ENCODE measurements at places on chromosomes 11 and 22. TPM values are rescaled to one million over a fixed set of nuclear protein-coding genes. Genes with fewer than 3 reads are reported as not detected.

Gene NEFH
- total RNA-seq: not detected

Gene SYCE3
- total RNA-seq: 1.8 TPM

Gene SERGEF
- total RNA-seq: 4.2 TPM

Gene SCO2
- total RNA-seq: 5.5 TPM

Gene PRDM11
- 6.2 TPM for total RNA-seq

Gene PHF21B
- total RNA-seq: not detected

Gene TMEM184B
- total RNA-seq: 55.1 TPM

Gene TMEM218
- total RNA-seq: 12.1 TPM

Gene OR8A1
- total RNA-seq: not detected

Gene TP53AIP1
- total RNA-seq: 16.7 TPM

Gene SLC22A12
- not detected for total RNA-seq

Gene SCGB1D2
- not detected for total RNA-seq

Gene ARAP1
- 55.5 TPM for total RNA-seq

DNA sequence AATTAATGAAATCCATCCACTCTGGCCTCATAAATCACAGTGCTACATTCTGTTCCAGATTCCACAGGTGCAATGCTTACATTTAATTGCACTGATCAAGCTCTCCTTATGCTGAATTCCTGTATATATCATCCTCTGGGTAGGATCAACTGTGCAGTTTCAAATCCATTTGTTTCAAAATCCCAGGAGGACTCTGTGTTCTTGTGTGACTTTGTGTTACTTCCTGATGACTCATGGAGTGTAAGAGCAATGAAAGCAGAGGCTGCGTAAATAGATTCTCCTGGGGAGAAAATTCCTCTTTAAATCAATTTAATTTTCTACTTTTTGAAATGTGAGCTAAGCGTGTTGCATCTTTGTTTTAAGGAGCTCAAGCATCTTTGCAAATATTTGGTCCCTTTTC lies 752.7 kb downstream of the METTL15 start:
- no peak for DNase-seq

DNA sequence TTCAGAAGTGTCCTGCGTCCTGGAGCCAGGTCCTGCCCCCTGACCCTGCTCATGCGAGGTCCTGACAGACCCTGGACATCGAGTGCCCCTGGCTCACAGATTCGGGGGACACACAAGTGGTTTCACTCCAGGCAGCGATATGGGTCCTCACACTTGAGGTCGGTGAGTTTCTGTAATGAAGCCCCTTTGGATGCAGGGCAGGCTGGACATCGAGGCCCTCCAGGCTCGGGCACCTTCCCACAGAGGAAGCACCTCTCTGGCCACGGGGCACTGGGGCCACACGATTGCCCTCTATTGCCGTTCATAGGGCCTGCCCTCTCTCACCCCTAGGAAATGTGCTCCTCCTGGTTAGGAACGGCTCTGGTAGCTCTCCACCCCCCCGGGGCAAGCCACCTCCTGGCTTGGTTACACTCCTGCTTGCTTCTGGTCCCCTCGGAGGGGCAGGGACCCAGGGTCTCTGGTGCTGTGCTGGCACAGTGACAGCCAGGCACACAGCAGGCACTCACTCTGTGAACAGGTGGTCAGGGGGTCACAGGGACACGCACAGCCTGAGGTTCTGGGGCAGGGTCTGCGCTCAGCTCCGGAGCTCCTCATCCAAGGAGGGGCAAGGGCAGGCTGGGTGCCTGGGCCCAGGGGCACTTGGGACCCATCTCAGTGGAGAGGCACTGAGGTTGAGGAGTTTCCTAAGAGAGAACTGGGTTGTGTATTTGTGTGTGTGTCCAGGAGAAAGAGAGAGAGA lies 907.7 kb downstream of the BRD1 start:
- DNase-seq: no peak

- DNase-seq: no peak
These were observed 41.7 kb downstream of the SHISAL1 start for GRCh38 chr22:44271010-44271500.

DNA sequence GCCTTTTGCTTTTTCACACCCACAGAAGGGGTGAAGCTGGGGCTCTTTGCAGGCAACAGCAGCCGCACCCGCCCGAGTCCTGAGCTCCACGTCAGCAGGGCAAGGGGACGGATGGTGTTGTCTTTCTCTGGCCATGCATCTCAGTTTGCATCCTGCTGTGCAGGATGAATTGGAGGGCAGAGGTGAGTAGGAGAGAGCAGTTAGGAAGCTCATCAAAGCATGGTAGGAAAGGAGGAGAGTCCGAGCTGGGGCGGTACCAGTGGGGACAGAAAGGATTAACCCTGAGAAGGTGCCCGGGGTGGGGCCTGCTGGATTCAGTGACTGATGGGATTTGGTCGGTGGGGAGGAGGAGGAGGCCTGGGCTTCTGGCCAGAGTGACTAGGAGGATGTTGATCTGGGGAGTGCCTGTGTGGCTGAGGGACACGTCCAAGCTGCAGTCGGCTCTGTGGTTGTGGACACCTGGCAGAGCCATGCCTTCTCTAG lies 14.6 kb downstream of the FAM83F start:
- DNase-seq: no peak

DNA sequence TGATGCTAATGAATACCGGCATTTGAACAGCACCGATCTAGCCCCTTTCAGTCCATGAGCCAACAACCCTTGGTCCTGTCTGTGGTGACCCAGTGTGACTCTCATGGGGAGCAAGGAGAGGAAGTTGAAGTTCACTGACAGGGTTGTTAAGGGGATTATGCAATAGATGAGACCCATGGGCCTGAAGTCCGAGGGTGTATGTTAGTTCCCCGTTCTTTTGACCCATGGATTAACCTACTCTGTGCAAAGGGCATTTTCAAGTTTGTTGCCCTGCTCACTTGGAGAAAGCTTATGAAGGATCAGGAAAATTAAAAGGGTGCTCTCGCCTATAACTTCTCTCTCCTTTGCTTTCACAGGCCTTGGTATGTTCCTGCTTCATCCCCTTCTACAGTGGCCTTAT lies 4.9 kb downstream of the PNPLA3 start:
- DNase-seq: no peak

- no peak for DNase-seq
These were observed 16.2 kb downstream of the MISFA start for GRCh38 chr11:18615628-18616392.

- no peak for DNase-seq
These were observed 98.6 kb upstream of the SYT13 start for GRCh38 chr11:45384711-45385241.

GRCh38 chr22:44591146-44591790 lies 93.2 kb upstream of the RTL6 start:
- DNase-seq: no peak

- DNase-seq: no peak
These were observed 191.8 kb upstream of the E2F8 start for GRCh38 chr11:19432370-19433061.

- no peak for DNase-seq
These were observed 62.1 kb downstream of the FAT3 start for GRCh38 chr11:92286709-92287108.

DNA sequence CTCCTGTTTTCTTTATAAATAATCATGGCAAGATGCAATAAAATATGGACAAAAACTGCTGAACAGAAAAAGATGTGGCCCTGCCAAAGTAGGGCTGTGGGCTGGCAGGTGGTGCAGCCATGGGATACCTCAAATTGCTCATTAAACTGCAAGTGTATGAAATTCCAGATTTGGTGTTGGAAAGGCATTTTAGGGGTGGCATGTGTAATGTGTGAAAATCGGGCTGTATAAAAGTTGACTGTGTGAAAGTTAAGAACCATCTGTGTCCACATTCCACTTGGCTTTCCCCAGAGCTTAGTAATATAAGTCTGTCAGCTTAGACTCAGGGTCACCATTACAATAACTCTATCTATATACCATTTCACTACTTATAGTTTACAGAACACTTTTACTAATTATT lies 34.8 kb upstream of the FZD4 start:
- no peak for DNase-seq

DNA sequence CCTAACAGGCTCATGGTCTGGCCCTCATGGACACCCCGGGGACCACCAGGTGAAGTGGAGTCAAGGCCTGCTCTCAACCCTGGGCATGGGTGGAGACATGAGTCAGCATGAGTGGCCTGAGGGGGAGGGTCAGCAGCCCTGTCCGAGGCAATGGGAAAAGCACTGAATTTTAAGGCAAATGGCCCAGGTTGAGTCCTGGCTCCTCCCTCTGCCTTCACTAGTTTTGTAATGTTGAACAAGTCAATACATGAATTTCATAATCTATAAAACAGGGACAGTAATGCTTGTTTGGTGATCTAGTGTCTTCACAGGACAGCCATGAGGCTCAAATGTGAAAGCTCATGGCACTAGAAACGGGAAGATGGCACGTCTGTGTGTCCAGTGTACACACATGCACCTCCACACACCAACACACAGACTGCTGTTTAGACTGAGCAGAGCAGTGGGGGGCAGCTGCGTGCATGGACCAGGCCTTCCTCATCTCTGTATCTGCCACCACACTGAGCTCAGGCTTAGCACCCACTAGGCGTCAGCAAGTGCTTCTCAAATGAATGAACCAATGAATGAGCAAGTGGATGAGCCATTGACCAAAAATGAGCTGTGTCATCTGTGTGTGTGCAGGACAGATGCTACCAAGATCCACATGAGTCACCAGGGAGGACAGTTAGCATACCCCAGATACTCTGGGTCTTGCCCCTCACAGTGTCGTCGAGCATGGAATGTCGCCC lies 63.4 kb downstream of the NRXN2 start:
- no peak for DNase-seq

GRCh38 chr11:74345420-74345819 lies 34.0 kb upstream of the P4HA3 start:
- no peak for DNase-seq

GRCh38 chr11:2589538-2589934 lies 110.3 kb downstream of the KCNQ1OT1 start:
- no peak for DNase-seq

DNA sequence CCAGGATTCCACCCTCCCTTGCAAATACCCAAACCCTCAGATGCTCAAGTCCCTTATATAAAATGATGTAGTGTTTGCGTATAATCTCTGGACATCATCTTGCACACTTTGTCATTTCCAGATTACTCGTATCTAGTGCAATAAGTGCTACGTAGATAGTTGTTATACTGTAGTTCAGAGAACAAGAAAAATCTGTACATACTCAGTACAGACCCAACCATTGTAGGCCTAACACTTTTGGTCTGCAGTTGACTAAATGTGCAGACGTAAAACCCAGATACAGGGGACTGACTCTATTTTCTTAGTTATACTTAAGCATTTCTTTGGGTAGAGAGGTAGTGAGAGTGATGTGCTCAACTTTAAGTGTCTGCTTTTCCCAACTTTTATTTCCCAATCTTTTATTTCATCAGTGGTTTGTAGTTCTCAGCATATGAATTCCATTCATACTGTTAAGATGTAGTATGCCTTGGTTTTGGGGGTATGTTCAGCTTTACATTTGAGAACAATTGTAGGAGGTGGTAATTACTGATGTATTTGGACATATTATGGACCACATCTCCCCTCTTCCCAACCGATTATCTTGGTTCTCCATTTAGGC lies 43.9 kb downstream of the DDX6 start:
- DNase-seq: no peak

DNA sequence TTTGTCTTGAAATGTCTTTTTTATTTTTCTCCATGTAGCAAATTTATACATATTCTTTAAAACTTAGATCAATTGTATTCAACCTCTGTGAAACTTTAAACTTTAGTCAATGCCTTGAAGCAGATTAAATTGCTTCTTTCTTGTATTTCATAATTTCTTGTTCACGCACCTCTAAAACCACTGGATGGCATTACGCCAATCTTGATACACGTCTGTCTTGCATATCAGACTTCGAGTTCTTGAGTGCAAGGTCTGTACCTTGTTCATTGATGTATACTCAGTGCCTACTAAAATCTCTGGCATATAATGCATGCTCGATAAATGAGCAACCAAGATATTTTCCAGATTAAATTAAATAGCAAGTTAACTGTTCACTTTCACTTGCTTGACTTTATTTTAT lies 236.8 kb downstream of the CASP12 start:
- DNase-seq: no peak

DNA sequence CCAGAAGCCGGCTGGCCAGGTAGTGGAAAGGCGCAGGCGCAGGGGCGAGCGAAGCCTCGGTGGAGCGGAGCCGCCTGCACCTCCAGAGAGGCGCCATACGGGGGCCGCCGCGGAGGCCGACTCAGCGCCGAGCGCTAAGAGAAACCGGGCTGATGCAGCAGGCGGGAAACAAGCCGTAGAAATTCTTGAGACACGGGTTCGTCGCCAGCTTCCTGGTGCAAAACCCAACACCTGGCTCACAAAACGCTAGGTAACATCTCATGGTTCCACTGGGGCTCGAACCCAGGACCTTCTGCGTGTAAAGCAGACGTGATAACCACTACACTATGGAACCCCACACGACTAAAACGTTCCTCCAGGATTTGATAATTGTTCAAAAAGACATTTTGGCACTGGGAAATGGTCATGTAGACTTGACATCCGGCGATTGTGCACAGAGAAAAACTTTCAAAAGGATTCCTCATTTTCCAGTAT lies 39.1 kb downstream of the OR4D9 start:
- DNase-seq: no peak

DNA sequence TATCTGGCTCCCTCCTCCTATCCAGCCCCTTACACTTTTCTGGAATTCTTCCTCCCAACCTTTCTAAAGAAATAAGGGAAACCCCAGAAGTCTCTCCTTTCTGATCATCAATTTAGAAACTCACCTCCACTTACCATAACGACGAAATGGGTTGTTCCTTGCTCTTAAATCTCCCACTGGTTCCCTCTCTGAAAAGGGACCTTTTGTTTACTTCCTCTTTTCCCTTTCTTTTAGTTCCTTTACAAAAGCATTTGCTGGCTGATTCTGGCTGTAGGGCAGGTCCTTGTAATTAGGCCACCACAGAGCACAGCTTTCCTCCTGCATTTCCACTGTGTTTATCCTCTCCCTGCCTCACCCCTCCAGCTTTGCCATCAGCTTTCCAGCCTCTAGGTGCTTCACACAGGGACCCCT lies 12.0 kb downstream of the JAML start:
- no peak for DNase-seq

DNA sequence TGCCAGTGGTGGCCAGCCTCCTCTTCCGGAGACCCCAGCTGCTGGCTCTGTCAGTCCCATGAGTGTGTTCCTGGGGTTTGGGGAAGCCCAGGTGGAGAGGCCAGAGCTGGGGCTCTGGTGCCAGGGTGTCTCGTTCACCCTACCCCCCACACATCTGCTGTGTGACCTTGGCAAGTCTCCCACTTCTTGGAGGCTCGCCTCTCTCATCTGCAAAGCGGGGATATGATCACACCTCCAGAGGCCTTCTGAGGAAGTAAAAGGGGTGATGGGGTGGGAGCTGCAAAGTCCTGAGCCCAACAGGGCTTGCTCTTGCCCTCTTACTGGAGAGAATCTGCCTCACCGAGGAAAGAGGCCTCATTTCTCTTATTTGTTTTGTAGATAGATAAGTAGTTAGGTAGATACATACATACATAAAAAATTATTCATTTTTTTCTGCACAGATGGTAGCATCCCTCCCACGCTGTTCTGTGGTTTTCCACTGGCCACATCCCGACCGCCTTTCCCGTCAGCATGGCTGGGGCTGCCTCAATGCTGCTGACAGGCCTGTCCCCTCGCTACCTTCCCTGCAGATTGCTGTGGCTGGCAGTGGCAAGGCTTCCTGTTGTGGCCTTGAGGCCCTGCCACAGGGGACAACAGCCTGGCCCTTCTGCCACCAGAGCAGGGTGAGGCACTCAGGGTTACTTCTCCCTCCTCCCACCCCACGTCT lies 23.9 kb downstream of the MYO7A start:
- DNase-seq: no peak

GRCh38 chr22:27247701-27248434 lies 553.7 kb downstream of the MN1 start:
- no peak for DNase-seq

GRCh38 chr11:68843052-68843561 lies 1.4 kb upstream of the CPT1A start:
- no peak for DNase-seq

- DNase-seq: no peak
These were observed 94.2 kb upstream of the CADM1 start for GRCh38 chr11:115598257-115598901.

Data from esophagus squamous epithelium (tissue), 5 donors.